ENCODE measurements at places on chromosomes 1 and 21.

- DNase-seq: no peak
Measured at GRCh38 chr1:111366256-111366655, 61.3 kb downstream of the OVGP1 start.

DNA sequence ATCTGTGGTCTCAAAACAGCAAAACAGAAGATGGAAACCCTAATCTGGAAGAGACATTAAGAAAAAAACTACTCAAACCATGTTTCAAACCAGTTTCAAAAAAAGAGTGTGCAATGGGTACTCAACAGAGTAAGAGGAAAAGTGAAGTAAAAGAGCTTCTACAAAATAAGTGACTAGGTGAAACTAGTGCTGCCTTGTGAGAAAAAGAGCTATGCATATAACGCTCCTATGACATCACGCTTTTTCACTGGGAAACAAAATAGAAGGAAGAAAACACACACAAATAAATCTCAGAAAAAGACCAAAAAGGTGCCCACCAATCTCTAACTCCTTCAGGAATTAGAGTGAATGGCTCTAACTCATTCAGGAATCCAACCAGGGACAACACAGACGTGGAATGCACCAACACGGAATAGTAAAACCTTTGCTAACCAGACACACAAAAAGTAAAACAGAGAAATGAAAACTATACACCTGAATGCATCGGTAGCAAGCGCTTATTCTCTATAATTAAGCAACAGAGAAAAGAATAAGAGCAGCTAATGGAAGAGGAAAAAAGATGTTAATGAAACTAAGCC lies 1.3 kb downstream of the FOXJ3 start:
- no peak for DNase-seq

DNA sequence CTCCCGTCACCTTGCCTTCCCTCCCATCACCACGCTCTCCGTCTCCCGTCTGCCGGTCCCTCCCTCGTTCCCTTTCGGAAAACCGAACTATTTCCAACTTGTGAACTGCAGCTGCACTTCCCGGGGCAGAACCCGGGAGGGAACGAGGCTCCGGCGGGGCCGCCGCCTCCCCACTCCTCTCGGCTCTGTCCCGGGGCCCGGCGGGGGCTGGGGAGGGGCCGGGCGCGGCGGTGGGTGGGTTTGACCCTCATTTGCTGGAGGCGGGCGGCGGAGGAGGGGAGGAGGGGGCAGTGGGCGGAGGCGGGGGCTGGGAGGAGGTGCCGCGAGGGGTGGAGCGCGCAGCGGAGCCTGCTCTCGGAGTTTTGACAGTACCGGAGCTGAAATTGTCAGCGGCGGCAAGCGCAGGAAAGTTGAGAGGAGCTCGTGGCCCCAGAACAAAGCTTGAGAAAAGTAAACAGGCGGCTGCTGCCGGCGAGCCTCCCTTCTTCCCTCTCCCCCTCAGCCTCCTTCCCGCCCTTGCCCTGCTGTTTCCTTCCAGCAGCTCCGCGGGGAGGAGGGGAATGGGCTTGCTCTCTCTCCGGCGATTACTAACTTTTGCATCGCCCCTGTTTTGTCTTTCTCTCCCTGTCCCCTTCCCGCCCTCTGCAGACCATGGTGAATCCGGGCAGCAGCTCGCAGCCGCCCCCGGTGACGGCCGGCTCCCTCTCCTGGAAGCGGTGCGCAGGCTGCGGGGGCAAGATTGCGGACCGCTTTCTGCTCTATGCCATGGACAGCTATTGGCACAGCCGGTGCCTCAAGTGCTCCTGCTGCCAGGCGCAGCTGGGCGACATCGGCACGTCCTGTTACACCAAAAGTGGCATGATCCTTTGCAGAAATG lies 2.9 kb downstream of the LMO4 start:
- peak; percentile 83 for DNase-seq

- DNase-seq: no peak
Measured at GRCh38 chr1:2235300-2235998, 7.3 kb downstream of the SKI start.

GRCh38 chr1:225044258-225044657 lies 114.8 kb downstream of the DNAH14 start:
- no peak for DNase-seq
